ENCODE measurements at places on chromosomes 13 and 19.
A peak's percentile ranks its signal among the peaks of the same experiment; 100 is the strongest.

- DNase-seq: no peak
These were observed 9.0 kb downstream of the TNFSF14 start for GRCh38 chr19:6660930-6661329.

DNA sequence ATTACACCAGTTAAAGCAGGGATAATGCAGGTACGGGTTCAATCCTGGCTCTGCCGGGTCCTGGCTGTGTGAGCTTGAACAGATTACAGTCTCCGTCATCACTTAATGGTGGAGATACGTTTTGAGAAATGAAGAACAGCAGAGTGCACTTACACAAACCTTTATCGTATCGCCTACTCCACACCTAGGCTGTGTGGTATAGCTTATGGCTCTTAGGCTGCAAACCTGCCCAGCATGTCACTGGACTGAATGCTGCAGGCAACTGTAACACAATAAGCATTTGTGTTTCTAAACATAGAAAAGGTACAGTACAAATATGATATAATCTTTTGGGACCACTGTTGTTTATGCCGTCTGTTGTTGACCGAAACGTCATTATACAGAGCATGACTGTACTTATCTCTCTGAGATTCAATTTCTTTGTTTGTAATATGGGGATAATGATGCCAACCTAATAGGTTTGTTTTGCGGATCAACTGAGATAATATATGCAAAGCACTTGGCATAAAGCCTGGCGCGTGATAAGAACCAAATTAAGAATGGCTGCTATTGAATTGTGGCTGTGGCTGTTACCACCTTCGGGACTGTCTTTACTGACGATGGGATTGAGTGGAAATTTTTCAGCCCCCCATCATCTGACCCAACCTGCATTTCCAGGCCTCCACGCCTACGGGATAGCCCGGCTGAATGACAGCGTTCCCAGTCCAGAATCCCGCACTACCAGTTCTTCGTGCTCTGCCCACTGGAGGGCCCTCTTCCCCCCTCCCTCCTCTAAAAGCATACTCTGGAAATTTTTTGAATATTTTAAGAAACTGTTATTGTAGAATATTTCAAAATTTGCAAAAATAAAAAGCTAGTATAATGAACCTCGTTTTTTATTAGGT is 11.2 kb downstream of the KRTDAP start:
- no peak for DNase-seq

- no peak for DNase-seq
These were observed 14.6 kb downstream of the LSM4 start for GRCh38 chr19:18308051-18308947.

GRCh38 chr13:38538422-38538821 is 148.5 kb upstream of the FREM2 start:
- DNase-seq: no peak

GRCh38 chr19:8491574-8491973 is 10.9 kb downstream of the PRAM1 start:
- DNase-seq: no peak

DNA sequence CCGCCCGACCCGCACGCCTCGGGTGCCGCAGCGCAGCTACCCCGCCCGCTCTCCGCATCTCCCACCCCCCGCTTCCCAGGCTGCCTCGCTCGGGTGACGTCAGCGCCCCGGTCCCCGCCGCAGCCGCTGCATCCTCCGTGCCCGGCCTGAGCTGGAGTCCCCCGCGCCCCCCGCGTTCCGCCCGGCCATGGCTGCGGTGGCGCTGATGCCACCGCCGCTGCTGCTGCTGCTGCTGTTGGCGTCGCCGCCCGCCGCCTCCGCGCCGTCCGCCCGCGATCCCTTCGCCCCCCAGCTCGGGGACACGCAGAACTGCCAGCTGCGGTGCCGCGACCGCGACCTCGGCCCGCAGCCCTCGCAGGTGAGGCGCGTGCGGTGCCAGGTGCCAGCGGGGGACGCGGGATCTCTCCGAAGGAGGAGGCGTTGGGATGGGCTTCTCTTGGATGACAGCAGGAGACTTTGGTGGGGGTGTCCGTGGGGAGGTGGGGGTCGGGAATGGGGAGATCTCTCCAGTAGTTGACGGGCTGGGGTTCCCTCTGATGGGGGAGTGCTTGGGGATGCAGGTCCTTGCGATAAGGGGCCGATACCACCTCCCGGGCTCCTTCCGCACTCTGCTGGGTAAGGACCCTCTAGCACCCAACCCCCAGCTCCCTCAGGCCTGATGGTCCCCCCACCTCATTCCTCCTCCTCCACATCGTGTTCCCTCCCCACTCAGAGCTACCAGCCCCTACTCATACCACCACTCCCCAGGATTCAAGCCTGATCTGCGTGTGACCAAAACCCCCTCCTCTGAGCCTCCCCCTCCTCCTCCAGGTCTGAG is at the start of gene TMEM59L:
Gene TMEM59L, plus strand, starts transcription at position 99 of the 817 bp plus-strand sequence. Its CDS starts 89 bp downstream, at position 188.
- peak; percentile 58 for DNase-seq

Measured in activated naive CD4-positive, alpha-beta T cell treated with anti-CD3 and anti-CD28 coated beads, Interleukin-2, amount 50 U/mL, for 16 hours (primary cell).